ENCODE measurements at places on chromosomes 1 and 21.

DNA sequence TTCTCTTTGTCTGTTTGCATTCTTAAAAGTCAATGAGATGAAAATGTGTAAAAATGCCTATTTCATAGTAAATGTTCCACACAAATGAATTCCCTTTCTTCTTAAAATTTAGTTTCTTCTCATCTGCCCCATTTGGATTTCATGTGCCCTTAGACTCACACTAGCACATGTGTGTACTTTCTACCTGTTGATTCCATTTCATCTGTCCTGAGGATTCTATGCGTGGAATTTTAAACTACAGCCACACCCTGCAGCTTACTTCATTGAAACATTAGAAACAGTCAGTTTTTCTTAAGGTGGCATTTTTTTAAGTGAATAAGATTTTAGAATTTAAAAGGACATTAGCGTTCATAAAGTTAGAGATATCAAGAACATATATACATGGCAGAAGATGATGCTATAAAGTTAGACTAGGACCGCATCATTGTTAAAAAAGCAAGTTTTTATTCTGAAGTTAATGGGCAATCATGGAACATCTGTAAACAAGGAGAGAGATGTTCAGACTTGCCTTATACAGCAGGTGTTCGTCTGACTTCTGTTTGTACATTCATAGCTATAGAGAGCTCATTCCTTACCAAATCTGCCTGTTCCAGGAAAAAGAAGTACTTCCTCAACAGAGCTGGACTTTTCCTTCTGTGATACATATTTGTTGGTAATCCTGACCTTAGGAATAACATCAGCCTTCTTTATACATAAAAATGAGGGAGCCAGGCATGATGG lies 3.9 kb upstream of the TUT4 start:
- DNase-seq, result no peak

GRCh38 chr1:94100785-94101612 lies 19.9 kb downstream of the ABCA4 start:
- no peak for DNase-seq

GRCh38 chr1:85838238-85838637 lies 130.0 kb upstream of the ZNHIT6 start:
- no peak for DNase-seq

DNA sequence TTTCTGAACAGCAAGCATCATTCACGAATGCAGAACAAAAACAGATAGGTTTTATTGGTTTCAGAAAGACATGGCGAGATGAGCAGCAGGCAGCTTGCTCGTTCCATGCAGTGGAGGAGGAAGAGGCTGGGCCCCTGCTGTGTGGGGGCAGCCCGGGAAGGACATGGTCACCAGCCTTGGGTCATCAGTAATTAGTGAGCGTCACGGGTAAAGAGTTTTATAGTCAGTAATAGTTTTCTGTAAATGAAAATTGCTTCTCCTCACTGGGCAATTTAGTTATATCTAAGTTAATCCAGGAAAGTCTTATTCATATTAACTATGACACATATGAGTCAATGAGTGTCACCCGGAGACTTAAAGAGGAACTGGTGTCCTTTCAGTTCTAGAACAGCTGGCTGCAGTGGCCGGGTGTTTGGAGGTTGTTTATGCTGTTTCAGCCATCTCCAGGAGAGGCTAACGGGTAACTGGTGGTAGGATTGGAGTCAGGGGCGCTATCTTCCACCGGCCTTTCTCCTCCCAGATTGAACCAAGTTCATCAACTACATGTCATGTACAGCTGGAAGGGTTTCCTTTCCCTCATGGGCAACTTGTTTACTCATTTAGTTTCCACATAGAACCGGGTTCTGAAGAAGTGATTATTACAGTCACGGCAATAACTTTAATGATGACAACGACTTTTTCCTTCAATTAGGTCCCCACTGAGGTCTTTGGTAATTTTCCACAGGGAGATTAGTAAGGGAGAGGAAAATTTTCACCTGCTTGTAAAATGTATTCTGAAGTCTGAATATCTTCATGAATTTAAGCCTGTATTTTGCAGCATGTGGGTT lies 34.6 kb upstream of the SLC45A1 start:
- no peak for DNase-seq

GRCh38 chr1:228194921-228195812 lies 12.7 kb upstream of the OBSCN start:
- DNase-seq, result no peak

GRCh38 chr1:10686404-10687040 lies 109.9 kb downstream of the CASZ1 start:
- DNase-seq, result no peak

- DNase-seq, result no peak
Measured at GRCh38 chr1:4305526-4306301, 348.7 kb upstream of the AJAP1 start.

DNA sequence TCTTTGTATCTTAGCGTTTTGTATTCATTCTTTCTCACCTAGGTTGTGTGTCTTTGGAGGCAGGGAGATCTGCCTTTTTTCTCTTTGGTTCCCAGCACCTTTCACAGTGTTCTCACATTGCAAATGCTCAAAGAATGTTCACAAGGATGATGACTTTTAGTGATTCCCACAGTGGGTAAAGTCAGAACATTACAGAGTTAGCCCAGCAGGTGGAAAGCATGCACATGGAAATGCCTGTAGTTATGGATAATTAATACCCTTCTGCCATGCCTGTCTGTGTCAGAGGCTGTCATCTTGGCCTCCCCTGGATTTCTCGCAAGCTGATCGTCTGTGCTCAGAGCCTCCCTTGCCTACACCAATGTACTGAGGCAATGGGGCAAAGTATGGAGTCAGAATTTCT lies 458.9 kb downstream of the LMO4 start:
- no peak for DNase-seq

GRCh38 chr1:224507771-224508523 lies 73.3 kb upstream of the WDR26 start:
- DNase-seq, result no peak
